IMR-90 (cell line): ENCODE measurements at places on chromosomes 6 and 20. TPM values are rescaled to one million over a fixed set of nuclear protein-coding genes. Genes with fewer than 3 reads are reported as not detected.

CTAGE9 gene
- total RNA-seq = not detected in 2 replicates

- peak overlapping the region; percentile 45 for H3K27ac ChIP-seq
- peaks cover 15% of the 10 kb centered on the region for H3K4me1 ChIP-seq
- H3K36me3 ChIP-seq = peaks cover 53% of the 10 kb centered on the region
- peak; percentile 81 for DNase-seq
These were observed 63.0 kb downstream of the PTPN1 start for GRCh38 chr20:50572938-50573777.

- H3K4me1 ChIP-seq = no peaks in the 10 kb centered on the region
- H3K27me3 ChIP-seq = no peaks in the 10 kb centered on the region
- H3K36me3 ChIP-seq = no peaks in the 10 kb centered on the region
These were observed 17.3 kb downstream of the TULP4 start for GRCh38 chr6:158329531-158329930.

CTCFL gene
- total RNA-seq = not detected in 2 replicates

- H3K4me1 ChIP-seq = peaks cover 7% of the 10 kb centered on the region
- peak overlapping the region; percentile 2; the same call in 1 of the 2 replicates for H3K4me3 ChIP-seq
- H3K27ac ChIP-seq = peak overlapping the region; percentile 6; the same call in 1 of the 2 replicates
- no peaks in the 10 kb centered on the region for H3K36me3 ChIP-seq
- DNase-seq = peak; percentile 98
- H3K27me3 ChIP-seq = no peaks in the 10 kb centered on the region
These were observed 104.9 kb downstream of the RPS12 start for GRCh38 chr6:132919045-132919860.

- H3K4me1 ChIP-seq = no peaks in the 10 kb centered on the region
- H3K36me3 ChIP-seq = no peaks in the 10 kb centered on the region
- no peak for DNase-seq
- no peak overlapping the region for H3K4me3 ChIP-seq
These were observed 2.3 kb downstream of the MYLK2 start for GRCh38 chr20:31821427-31821826.

GRCh38 chr20:3483309-3483708 lies 12.5 kb downstream of the ATRN start:
- DNase-seq = no peak
- H3K4me1 ChIP-seq = 0 out of 2 replicates have a peak, but pooled peaks cover 3% of the 10 kb centered on the region
- no peaks in the 10 kb centered on the region for H3K36me3 ChIP-seq

NKAIN2 gene
- total RNA-seq = not detected in 2 replicates

DNA sequence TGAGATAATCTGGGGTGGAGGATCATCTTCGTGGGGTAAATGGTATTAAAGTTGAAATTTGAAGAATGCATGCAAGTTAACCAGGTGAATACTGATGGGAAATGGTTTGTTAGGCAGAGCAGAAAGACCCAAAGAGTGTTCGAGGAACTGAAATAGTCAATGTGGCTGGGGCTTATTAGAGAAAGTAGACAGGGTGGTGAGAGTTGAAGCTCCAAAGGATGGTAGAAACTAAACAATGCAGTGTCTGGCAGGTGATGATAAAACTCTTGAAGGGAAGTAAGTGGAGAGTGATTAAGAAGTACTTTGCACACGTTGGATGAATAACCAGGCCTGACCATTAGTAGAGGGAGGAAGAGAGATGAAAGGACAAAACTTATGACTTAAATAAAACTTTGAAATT lies 39.8 kb upstream of the CENPW start:
- no peak overlapping the region for H3K4me3 ChIP-seq
- H3K4me1 ChIP-seq = no peaks in the 10 kb centered on the region
- H3K36me3 ChIP-seq = no peaks in the 10 kb centered on the region
- no peak overlapping the region for H3K27ac ChIP-seq
- H3K27me3 ChIP-seq = no peaks in the 10 kb centered on the region

GRCh38 chr6:49913636-49914375 lies 47.5 kb upstream of the CRISP1 start:
- no peaks in the 10 kb centered on the region for H3K27me3 ChIP-seq
- no peak for DNase-seq
- no peaks in the 10 kb centered on the region for H3K36me3 ChIP-seq
- H3K4me3 ChIP-seq = no peak overlapping the region
- H3K4me1 ChIP-seq = no peaks in the 10 kb centered on the region
- no peak overlapping the region for H3K27ac ChIP-seq

PLAGL2 gene
- total RNA-seq = 2.9 and 3.1 TPM in 2 replicates

DNA sequence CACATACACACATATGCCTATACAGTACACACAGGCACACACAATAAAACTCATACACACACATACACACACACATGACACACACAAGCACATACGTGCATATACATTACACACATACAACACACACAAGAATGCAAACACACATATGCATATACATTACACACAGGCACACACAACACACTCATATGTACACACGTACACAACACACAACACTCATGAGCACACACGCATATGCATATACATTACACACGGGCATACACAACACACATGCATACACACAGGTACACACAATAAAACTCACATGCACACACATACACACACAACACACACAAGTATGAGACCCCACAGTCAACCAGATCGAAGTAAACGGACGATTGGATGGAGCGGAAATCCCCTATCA lies 238.2 kb downstream of the ERMARD start:
- H3K4me3 ChIP-seq = no peak overlapping the region
- H3K4me1 ChIP-seq = no peaks in the 10 kb centered on the region
- H3K27me3 ChIP-seq = no peaks in the 10 kb centered on the region

MPIG6B gene
- not detected in 2 replicates for total RNA-seq

HLA-G gene
- total RNA-seq = not detected in 2 replicates

GRCh38 chr6:105600336-105601260 lies 197.7 kb upstream of the PREP start:
- peak; percentile 91 for DNase-seq
- no peaks in the 10 kb centered on the region for H3K27me3 ChIP-seq
- H3K4me3 ChIP-seq = no peak overlapping the region
- H3K27ac ChIP-seq = no peak overlapping the region

CD83 gene
- total RNA-seq = 2.5 and 3.1 TPM in 2 replicates

- H3K27me3 ChIP-seq = no peaks in the 10 kb centered on the region
- peaks cover 27% of the 10 kb centered on the region for H3K36me3 ChIP-seq
- no peak overlapping the region for H3K4me3 ChIP-seq
- H3K4me1 ChIP-seq = peaks cover 7% of the 10 kb centered on the region
- DNase-seq = no peak
These were observed 175.6 kb downstream of the DTNBP1 start for GRCh38 chr6:15487262-15487661.

MCM8 gene
- 11.5 and 13.9 TPM in 2 replicates for total RNA-seq

DNA sequence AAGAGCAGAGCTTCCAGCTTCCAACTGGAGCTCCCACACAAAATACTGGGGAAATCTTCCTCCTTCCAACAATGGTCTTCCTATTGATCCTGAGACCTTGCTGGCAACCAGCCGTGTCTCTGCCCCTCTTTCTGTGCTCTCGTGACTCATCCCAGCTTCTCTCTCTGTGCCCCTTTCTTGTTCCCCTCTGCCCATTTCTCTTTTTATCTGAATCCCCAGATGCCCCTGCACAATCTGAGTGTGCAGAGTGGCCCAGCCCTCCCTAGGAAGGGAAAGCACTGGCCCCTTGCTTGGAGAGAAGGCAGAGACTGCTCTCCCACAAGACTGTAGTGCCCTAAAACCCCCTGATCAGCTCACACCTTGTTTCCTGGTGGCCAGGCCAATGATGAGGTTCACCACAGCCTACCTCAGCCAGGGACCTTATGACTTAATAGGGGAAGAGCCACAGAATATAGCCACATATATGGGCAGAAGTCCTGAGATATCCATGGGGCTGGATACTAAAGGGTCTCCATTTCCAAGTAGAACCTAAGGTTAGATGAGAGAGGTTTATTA lies 23.1 kb upstream of the MAS1L start:
- no peaks in the 10 kb centered on the region for H3K36me3 ChIP-seq
- no peak overlapping the region for H3K4me3 ChIP-seq
- H3K4me1 ChIP-seq = no peaks in the 10 kb centered on the region
- H3K27ac ChIP-seq = no peak overlapping the region
- DNase-seq = no peak
